ENCODE measurements at places on chromosomes 12 and 14.

- no peak for DNase-seq
These were observed 205.3 kb upstream of the PRICKLE1 start for GRCh38 chr12:42794806-42795205.

GRCh38 chr14:34128665-34129064 is 177.8 kb upstream of the EGLN3 start:
- no peak for DNase-seq

DNA sequence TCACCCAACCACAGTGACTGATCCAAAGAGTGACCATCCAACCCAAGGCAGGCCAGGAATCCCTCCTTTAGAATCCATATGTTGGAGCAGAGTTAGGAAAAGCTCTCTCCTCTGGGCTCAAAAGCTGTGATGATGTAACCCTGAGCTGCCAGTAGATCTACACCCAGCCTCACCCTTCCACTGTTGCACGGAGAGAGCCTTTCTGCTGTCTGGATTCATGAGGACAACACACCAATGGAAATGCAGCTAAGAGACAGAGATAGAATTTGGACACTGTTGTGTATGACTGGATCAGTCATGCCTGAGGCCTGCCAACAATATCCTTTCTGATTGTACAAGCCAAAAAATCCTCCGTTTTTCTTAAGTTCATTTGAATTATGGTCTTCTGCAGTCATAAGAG is 4.4 kb upstream of the OR6J1 start:
- DNase-seq, result no peak

DNA sequence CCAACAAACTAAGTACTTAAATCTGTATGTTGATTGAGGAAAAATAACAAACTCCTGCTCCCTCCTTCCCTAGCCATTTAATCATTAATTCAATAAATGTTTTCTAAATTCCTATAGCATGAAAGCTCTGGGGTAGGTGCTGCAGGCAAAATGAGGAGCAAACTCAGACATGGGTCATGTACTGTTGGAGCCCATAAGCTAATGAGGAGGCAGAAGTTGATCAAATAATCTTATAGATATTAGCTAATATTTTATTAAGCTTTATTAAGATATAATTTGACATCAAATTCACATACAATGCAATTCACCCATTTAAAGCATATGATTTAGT is 70.6 kb downstream of the SYNE2 start:
- DNase-seq, result no peak

- DNase-seq, result no peak
These were observed 295.4 kb downstream of the FSCB start for GRCh38 chr14:44211718-44212117.

DNA sequence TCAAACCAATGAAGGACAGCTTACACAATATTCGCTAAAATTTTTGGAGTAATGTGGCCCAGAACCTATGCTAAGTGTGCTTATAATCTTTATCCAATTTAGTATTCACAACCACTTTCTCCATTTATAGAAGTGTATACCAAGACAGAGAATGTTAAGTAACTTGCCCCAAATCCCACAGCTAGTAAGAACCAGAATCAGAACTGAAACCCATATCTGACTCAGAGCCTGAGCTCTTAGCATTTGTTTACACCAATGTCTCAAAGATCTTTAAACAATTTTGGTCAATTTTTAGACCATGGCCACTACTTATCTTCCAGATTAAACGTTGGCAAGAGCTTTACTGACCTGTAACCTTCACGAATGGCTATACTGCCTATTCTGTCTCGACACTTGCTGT is 53.0 kb downstream of the PAPLN start:
- DNase-seq, result no peak

DNA sequence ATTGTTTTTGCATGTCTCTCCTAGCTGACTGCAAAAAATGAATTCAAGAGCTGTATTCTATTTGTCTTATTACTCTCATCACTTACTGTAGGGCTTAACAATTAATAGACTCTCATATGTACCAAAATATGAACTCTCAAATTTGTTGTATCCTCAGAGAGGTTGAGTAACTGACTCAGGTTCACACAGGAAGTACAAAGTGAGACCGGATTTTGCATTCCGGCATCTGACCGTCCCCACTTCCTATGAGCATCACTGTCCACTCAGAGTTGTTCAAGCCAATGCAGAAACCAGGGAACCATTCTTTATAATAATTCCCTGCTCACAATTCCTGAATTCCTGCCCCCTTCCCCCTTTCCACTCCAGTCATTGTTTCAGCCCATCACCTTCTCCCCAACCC is 113.3 kb upstream of the AMIGO2 start:
- DNase-seq, result no peak

GRCh38 chr14:77003960-77004710 is 24.4 kb downstream of the IRF2BPL start:
- DNase-seq, result no peak

- DNase-seq, result no peak
These were observed 21.8 kb downstream of the TSHR start for GRCh38 chr14:80977221-80977620.

GRCh38 chr12:92186038-92186470 is 40.4 kb upstream of the BTG1 start:
- no peak for DNase-seq

- no peak for DNase-seq
These were observed 237.1 kb downstream of the SLC41A2 start for GRCh38 chr12:104721039-104721405.

DNA sequence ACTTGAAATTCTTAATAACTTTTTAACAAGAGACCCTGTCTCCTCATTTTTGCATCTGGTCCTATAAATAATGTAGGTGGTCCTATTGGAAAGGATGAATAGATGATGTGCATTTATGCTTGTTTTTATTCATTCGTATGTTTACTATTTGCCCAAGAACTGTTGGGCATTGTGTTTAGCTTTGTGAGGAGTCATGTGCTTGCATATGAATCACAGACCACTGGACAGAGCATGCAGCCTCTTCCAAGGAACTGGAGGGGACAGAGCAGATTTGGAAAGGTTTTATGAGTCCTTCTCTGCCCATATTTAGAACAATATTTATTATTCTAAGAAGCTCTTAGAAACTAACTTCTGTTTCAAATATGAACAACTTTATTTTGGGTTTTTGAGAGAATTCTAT is 414.0 kb downstream of the SOX5 start:
- no peak for DNase-seq

DNA sequence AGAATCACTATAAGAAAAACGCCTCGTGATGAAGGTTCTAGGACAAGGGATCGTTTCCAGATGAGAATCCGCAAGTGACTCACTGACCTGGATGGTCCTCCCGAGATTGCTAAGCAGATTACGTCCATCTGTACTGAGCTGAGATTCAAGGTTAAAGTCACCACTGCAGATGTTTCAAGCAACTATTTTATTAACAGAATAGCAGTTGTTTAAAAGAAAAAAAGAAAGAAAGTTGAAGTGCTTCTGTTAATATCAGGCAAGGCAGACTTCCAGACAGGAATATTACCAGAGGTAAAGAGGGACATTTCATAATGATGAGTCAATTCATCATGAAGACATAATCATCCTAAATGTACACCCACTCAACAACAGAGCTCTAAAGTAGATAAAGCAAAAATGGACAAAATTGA is 17.9 kb downstream of the PXN start:
- DNase-seq, result no peak

All from common myeloid progenitor, CD34-positive (primary cell).